ENCODE measurements at places on chromosomes 3 and 15. TPM values are rescaled to one million over a fixed set of nuclear protein-coding genes. Genes with fewer than 3 reads are reported as not detected.
A peak's percentile ranks its signal among the peaks of the same experiment; 100 is the strongest.

DNA sequence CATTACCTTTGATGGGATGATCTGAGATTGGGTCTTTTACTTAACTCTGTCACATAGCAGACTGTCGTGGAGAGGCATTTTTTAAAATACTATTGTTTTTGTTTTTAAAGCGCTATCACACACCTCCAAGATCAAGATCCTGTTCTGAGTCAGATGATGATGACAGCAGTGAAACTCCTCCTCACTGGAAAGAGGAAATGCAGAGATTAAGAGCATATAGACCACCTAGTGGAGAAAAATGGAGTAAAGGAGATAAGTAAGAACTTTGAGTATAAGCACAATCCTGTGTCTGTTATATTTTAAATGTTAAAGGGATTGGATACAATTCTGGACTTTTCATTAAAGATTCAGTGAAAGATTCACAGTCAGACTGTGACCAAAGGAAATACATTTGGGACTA, 18.4 kb upstream of the ZBTB47 start:
- DNase-seq: peak; percentile 59

IGSF11 gene
- under 0.01 TPM for total RNA-seq

PLA2G4B gene
- total RNA-seq: 1.6 TPM

- DNase-seq: no peak
Measured at GRCh38 chr3:116442331-116443021, 2.8 kb downstream of the LSAMP start.

GRCh38 chr3:42688487-42689420, 3.4 kb downstream of the KLHL40 start:
- DNase-seq: no peak

Data from hematopoietic multipotent progenitor cell (in vitro differentiated cells).